GM04503 (cell line): ENCODE measurements at places on chromosomes 12 and 14.

GRCh38 chr12:71456316-71456715 is 16.7 kb downstream of the LGR5 start:
- DNase-seq = no peak

DNA sequence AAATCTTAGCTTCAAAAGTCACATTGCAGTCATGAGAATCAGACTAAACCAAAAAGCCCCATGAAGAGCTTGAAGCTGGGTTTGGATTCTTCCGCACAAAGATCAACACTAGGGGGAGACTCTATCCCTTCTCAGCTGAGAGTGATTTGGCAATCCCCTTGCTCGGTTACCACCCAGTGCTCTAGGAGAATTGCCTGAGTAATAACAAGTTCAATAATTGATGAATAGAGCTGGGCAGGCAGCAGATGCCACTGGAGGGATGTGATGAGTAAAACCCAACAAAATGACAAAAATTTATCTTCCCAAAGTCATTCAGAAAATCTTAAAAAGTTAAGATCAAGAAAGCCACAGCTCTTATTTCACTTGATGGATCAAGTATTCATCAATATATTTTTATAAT is 185.6 kb upstream of the ARID2 start:
- peak; percentile 29 for DNase-seq

DNA sequence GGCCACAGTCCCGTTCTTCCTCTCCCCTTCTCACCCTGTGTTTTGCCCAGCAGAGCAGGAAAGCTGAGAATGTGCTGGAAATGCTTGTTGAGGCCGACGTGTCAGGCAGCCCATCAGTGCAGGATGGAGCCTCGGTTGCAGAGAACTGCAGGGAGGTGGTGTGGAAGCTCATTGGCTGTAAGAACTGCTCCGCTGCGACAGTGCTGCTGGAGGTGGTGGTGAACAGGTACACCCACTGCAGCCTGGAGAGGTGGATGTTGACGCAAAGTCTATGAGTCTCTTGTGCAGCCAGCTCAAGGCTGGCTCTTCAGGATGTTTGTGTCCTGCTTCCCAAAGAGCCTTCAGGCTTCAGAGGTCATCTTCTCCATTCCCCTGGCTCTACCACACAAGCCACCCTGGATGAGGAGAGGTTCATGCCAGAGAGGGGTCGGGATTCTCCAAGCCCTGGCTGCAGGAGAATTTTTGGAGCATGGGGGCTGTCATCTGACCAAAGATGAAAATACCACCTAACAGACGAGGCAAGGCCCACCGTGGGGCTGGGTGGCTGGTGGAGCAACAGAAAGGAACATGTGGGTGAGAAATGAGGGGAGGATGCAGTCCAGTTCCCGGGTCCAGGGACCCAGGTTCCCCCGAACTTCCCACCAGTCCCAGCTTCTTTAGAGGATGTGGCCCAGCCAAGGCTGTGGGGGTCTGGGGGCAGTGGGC is 174.1 kb upstream of the PRMT8 start:
- no peak for DNase-seq

DNA sequence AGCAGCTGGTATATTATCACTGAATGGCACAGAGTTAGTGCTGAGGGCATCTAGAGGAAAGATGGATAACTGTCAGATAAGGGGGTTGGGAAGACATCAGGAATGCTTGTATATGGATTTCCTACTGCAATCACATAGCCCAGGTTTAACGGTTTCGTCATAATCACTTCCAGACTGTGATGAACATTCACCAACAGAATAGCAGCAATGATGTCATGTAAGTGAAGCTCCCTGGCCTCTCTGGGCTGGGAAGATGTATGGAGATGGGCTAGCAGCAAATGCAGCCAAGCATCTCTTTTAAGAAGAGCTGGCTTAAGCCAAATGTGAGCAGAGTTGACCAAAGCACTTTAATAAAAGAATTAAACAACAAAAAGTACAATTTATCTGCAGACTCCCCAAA is 714.6 kb downstream of the GALC start:
- no peak for DNase-seq

DNA sequence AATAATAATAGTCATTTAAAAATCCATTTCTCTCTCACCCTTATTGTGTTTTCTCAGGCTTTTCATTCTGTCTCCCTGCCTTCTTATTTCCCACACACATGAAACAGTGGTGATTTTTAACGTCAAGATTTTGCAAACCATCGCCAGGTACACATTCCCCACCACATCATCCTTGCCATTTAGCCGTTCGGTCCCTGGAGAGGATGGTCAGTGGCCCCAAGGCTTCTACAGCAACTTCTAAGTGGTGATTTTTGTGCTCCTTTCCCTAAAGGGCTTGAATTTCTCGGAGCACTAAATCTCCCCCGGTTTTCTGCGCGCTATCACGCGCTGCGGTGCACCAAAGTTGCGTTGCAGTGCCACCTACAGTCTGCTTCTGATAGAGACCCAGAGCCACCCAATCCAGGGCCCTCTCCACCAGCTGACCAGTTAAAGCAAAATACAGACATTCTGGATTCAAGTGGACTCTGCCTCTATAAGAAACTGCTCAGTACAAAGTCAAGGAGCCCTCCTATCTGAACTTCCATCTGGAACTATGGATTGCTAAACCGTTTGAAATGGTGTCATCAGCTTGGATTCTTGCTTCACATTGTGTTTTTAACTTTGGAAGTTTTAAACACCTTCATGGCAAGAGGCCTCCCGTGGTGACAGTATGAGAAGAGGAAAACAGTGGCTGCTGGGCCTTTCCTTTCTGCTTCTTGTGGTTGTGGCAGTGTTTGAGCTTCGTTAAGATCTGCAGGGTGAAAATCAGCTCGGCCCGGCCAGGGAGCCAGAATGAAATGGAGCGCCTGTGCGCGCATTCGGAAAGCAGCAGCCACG is 234.0 kb downstream of the SPTSSA start:
- no peak for DNase-seq

- DNase-seq = no peak
These were observed 23.2 kb upstream of the RIN3 start for GRCh38 chr14:92490239-92490959.

DNA sequence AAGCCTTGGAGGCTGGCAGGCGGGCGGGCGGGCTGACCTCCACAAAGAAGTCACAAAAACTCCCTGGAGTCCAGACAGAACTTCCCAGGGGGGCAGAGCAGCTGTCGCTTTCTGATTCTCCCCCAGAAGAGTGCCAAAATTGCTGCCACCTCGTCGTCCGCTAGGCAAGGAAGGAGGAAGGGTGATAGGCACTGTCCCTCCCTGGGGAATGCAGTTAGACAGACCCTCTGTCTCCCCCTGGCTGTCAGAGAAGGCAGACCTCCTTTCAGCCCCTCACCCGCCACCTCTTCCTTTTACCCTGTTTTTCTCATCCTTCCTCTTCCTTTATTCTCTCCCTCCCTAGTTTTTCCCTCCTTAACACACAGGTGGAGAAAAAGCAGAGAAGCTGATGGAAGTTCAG is 18.7 kb downstream of the GRIN2B start:
- DNase-seq = no peak

DNA sequence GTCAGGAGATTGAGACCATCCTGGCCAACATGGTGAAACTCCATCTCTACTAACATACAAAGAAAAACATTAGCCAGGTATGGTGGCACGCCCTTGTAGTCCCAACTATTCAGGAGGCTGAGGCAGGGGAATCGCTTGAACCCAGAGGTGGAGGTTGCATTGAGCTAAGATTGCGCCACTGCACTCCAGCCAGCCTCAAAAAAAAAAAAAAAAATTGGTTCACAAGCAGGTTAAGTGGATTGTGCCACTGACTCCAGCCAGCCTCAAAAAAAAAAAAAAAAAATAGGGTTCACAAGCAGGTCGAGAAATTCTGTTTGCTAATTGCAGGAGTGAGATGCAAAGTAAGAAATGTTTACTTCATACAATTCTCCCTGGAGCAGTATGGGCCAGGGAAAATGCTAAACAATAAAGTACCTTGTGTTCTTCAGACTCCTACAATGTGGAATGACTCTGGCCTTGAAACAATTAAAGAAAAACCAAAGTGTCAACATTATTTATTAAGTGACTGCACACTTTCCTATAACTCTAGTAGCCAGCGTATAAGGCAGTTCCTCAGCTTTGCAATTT is 6.1 kb downstream of the EDDM3B start:
- no peak for DNase-seq

GRCh38 chr14:61587081-61587713 is 108.1 kb upstream of the HIF1A start:
- no peak for DNase-seq

DNA sequence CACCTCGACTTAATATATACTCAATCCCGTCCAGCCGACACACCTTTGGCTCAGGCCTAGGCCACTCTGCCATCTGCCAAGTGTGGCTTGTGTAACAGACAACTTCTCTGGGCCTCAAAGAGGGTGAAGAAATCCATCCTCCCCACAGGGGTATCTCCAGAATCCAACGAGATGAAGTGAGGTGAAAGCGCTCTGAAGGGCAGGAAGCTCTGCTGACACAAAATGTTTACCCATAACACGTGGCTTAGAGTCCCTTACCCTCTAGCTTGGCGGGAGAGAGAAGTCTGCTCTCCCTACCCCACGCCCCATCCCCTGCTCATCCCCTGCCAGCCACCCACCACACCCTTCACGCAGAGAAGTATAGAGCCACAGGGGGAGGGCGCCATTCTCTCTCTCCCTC is 13.0 kb downstream of the ZBTB39 start:
- no peak for DNase-seq

- peak; percentile 50 for DNase-seq
These were observed 379.6 kb downstream of the LRIG3 start for GRCh38 chr12:58540480-58541299.

DNA sequence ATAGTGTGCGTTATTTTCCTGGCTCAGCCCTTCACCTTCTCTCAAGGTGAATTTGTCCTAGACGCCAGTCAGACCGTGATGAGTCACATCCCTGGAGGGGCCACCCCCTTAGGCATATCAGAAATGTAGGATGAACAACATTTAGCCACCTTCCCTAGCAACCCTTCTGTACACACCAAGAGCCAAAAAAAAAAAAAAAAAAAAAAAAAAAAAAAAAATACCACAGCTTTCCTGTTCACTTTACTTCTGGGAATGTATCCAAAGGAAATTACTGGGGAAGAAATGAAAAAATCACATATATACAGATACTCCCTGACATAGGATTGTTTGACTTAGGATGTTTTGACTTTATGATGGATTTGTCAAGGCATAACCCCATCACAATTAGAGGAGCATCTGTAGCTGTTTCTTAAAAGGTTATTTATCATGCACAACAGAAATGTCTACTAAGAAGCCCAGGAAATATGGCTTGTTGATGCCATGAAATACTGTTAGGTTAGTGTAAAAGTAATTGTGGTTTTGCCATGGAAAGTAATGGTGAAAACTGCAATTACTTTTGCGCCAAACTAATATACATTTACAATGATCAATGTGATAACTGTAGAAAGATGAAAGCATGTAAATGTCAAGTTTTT is 68.2 kb upstream of the BDKRB2 start:
- DNase-seq = peak; percentile 52

DNA sequence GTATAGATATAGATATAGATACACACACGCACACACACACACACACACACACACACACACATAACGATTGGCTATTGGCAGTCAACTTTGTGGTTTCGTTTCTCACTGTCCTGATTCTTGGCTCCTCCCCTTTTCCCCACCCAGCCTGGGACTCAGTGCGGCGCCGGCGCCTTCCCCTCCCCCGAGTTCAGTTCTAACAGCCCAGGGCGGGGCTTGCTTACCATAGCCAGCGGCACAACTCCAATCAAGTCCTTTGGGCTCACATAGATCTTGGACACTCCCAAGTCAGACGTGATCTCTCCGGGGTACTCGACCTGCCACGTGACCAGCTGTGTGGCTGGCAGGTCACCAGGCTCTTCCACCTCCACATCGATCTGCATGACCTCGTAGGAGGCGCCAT is 484.1 kb downstream of the GLT1D1 start:
- DNase-seq = no peak

DNA sequence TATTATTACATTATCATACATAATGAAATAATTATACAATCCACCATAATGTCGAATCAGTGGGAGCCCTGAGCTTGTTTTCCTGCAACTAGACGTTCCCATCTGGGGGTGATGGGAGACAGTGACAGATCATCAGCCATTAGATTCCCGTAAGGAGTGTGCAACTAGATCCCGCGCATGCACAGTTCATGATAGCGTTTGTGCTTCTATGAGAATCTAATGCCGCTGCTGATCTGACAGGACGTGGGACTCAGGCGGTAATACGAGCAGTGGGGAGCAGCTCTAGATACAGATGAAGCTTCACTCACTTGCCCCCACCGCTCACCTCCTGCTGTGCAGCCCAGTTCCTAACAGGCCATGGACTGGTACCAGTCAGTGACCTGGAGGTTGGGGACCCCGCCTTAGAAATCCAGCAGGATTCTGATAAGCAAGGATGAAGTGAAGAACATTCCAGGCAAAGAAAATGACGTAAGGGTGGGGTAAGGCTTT is 204.6 kb downstream of the ETV6 start:
- DNase-seq = no peak

GRCh38 chr14:74475678-74476077 is 17.4 kb downstream of the NPC2 start:
- peak; percentile 62 for DNase-seq

GRCh38 chr12:14845350-14845750 is 2.0 kb upstream of the ART4 start:
- no peak for DNase-seq

DNA sequence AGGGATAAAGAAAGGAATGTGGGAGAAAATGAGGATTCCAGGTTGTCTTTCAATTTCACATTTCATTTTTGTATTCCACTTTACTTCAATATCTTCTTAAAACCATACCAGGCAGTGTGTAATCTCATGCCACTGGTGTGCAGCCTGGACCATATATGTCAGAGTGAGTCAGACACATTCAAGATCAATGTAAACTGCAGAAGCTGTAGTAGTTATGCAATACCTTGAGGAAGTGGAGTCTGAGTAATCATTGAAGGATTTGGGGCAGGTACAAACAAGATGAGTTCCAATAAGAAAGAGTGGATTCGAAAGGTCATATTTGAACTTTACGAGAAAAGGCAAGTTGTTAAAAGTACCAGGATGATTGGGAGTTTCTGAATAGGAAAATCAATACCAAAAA is 14.1 kb downstream of the PLCZ1 start:
- no peak for DNase-seq

DNA sequence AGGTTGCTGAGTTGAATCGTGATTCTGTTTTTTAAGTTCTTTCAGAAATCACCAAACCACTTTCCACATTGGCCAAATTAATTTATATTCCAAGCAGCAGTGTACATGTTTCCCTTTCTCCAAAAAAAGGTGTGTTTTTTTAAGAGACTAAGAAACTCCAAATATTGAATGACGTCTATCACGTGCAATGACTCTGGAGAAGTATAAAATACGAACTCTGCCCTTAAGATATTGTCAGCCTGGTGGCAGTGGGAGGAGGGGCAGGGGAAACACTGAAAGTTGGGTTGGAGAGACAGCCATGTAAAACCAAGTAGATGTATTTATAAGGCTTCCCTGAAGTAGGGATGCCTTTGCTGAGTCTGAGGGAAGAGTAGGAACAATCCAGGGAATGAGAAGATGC is 50.1 kb upstream of the DHRS4 start:
- no peak for DNase-seq
